HS-5 (cell line): ENCODE measurements at places on chromosomes 12 and 14.

DNA sequence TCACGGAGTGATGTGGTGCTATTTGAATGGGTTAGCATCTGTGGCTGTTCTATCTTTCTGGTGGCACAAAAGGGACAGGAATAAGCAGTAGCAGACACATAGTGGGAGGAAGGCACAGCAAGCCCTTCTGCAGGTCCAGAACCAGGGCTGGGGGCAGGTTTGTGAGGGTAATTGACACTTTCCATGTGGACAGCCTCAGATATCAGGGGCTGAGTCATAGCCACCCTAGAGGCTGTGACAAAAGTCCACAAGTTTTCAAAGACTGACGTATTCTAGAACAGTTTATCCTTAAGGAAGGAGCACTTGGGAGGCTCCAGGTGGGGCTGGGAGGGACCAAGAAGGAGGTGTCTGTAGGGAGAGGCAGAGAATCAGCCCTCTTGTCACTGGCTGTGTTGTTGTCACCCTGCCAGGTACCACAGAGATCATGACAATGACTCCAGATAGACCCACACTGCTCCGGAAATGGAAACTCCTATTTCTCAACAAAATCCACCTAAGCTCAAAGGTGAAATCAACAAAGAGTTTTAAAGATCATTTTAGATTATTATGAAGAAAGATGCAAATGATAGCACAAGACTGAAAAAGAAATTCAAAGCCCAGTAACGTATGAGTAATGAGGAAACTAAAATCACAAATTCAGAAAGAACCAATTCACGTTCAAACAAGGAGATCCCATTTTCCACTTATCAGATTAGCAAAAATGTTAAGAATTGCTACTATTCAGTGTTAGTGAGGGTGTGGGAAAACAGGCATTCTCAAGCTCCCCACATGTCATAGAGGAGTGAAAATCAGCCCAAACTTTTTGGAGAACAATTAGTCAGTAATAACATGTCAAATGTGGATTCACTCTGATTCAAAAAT lies 48.3 kb downstream of the NFKBIA start:
- no peak for DNase-seq

GRCh38 chr14:92628636-92629035 lies 115.1 kb downstream of the RIN3 start:
- no peak for DNase-seq

DNA sequence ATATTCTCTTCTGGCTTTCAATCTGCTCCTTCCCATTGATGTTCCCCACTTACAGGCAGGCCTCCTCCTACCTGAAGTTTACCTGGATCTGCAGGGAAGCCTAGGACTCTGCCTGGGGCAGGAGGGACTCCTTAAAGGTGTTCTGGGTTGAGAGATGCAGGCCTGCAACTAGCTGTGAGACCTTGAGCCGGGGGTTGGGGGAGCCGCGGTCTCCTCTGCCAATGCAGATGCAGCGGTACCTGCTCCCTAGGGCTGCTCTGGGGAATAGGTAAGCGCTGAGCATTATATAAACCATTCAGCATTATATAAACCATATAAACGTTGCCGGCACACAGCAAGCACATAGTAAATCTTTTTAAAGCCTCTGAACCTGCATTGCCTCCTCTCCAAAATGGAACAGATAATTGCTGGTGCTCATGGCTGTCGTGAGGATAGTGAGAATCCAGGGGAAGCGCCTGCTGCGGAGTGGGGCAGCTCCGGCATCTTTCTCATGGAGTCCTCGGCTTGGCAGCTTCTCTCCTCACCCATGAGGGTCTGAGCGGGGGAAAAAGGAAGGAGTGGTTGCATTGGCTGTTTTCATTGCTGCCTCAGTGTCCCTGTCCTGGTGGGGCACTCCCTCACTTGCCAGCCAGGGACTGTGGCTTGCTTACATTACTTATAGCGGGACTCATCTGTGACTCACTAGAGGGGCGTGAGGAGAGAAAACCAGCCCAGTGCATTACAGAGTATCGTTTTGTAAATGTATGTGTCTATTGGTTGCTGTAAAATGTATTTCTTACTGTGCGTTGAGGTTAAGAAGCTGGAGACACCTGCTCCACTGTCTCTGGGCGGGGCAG lies 12.5 kb upstream of the KRT80 start:
- no peak for DNase-seq

DNA sequence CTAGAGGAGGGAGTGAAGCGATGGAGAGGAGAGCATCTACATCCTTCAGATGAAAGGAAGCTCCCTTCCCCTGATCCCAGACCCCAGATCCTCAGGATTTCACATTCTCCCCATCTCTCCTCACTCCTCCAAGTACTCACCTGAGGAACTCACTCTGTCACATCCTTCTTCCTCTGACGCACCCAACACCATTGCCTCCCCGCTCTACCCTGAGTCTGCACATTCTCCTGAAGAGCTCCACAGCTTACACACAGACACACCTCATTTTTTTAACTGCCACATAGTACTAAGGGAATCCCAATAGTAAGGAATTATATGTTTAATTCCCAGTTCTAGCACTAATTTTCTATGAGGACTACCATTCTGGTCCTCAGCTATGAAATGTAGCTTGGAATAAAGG lies 16.3 kb upstream of the METTL17 start:
- no peak for DNase-seq

DNA sequence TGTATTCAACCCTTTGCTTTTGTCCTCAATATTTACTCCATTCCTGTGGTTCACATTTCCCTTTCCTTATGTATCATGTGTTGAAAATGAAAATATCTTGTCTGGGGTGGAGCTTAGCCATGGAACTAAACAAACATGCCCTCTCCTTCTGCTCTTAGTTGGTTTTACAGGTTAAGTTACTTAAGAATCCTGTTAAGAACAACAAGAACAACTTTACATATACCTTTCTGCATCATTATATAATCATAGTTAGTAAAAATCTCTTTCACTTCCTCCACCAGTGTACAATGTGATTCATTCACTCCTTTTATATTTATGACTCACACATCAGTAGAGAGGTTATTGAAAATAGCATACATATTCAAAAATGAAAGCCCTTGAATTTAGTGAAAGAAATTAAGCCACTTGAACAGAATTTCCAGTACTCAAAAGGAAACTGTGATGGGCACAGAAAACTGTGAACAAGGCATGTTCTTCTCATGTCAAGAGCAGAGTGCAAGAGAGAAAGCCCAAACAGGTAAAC lies 307.7 kb downstream of the CCDC91 start:
- peak; percentile 30 for DNase-seq

- DNase-seq = no peak
Observed at GRCh38 chr14:34277191-34277590, 184.8 kb downstream of the SPTSSA start.

GRCh38 chr12:51636581-51636980 lies 45.5 kb downstream of the SCN8A start:
- peak; percentile 60 for DNase-seq

DNA sequence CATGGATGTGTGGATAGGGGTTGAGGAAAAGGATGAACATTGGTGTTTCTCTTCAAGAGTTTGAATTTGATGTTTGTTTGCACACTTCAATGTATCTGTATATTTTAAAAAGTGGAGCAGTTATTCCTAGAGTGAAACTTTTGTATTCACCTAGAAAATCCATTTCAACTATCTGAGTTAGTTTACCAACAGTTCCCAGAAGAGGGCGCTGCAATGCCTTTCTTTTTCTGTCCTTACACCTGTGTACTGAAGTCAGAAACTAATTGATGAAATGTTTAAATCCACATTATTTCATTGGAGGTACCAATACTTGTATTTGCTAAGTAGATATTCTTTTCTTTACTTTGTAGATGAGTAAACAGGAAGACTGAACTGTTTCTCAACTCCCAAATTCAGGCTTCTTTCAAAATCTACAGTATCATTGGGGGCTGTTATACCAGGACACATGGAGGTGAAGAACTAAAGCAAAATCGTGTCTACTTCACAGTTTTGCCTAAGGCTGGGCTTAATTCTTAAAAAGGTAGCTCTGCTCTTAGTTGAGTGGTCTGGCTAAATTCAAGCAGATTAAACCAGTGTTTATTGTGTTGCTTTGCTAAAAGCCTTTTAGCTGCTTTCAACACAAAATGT lies 26.6 kb upstream of the KLRB1 start:
- DNase-seq = peak; percentile 25

DNA sequence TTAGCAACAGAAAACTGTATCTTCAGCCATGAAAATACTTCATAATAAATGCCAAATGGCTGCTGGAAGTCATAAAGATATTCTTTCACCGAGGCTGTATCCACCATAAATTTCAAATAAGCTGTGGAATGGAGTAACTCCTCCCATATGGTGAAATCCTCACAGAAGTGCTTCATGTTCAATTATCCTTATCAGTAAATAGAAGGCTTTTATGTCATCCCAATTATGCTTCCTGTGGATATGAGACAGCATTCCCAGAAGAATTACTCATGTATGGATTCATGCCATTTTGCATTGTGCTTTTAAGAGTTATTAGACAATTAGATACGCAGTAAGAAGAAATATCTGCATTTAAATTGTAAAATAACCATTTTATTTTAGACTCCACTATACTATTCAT lies 99.0 kb downstream of the RTN1 start:
- DNase-seq = peak; percentile 53

- peak; percentile 60 for DNase-seq
Observed at GRCh38 chr12:115322275-115322674, 638.3 kb upstream of the TBX3 start.

DNA sequence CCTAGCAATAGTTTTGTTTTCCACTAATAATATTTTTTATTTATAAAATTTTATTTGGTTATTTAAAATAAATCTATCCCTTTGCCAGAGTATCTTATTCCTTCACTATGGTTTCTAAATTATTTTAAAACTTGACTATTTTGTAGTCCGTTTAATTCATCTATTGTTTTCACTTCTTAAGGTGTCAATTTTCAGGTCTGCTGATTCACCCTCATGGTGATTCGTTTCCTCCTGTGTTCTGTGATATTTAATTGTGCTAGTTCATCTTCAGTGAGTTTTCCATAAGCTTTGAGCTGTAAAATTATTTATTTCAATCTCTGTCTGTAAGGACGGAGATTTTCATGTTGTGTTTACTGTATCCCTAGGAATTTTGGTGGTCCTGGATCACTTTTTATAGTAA lies 70.6 kb downstream of the SNAPC1 start:
- DNase-seq = no peak
